ENCODE measurements at places on chromosomes 12 and 14.

GRCh38 chr14:63852271-63852816 lies 460 bp upstream of the SYNE2 start:
- DNase-seq, result no peak

DNA sequence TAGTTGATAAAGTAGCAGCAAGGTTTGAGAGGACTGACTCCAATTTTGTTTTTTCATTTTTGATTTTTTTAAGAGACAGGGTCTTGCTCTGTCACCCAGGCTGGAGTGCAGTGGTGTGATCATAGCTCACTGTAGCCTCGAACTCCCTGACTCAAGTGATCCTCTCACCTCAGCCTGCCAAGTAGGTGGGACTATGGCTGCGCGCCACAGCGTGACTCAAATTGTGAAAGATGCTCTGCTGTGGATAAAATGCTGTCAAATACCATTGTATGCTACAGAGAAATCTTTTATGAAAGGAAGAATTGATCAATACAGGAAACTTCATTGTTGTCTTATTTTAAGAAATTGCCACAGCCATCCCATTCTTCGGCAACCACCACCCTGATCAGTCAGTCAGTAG lies 48.3 kb downstream of the SCN8A start:
- DNase-seq, result no peak

- DNase-seq, result no peak
Observed at GRCh38 chr14:102924632-102925588, 2.4 kb downstream of the AMN start.

GRCh38 chr14:52314595-52315354 lies 663 bp downstream of the PTGER2 start:
- DNase-seq, result no peak

DNA sequence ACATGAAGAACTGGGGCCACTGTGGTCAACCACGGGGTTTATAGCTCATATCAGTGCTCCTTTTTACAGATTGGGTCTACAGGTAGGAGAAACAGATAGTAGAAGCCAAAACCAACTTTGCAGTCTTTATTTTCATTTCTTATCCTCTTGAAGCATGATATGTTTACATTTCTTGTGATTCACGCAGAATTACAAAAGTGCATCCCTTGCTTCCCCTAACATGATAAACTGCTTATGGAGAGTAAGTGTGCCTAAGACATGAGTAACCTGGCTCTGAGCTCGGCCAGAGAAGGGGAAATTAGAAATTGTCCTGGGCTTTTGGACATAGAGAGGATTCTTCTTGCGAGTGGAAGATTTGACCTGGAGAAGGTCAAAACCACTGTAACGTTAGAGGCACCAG lies 18.4 kb downstream of the PWP1 start:
- DNase-seq, result no peak

GRCh38 chr12:55724226-55724939 lies 4.2 kb downstream of the RDH5 start:
- peak; percentile 38 for DNase-seq

GRCh38 chr14:30995689-30996088 lies 29.8 kb upstream of the AP4S1 start:
- DNase-seq, result no peak

DNA sequence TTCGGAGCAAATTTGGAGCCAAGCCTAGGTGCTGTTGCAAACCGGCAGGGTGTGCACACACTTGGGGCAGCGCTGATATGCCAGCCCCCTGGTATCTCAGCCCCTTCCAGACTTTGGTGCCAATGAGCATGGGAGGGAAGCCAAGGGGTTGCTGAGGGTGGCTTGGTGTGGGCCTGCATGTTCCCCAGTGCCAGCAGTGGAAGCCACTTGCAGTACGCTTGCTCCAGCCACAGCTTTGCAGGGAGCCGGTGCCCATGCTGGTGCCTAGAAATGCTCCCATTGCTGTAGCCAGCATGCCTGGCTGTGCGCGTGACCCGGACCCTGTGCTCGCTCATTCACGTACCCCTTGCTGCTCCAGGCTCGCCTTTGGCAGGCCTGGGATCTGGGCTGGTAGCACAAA lies 67.1 kb upstream of the DNM1L start:
- peak; percentile 5 for DNase-seq

DNA sequence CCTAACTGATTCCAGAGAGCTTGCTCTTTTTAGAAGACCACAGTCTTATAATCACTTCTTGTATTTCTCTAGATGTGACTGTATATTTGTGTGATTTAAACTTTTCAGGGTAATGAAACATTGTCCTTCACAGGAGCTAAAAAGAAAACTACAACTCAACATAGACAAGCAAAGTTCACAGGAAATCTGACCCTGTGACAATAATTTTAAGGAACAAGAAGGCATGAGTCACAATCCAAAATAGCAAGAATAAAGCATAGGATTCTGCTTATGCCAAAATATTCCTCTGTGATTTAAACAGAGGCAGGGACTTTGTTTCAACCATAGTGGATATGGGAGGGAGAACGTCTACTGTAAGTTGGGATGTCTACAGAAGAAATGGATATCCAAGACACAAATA lies 44.3 kb downstream of the GPR65 start:
- DNase-seq, result no peak

GRCh38 chr14:33668066-33668465 lies 282.8 kb downstream of the EGLN3 start:
- DNase-seq, result no peak

GRCh38 chr14:94081386-94081820 lies 293 bp downstream of the IFI27L1 start:
- no peak for DNase-seq

GRCh38 chr12:22919883-22920282 lies 294.9 kb downstream of the ETNK1 start:
- no peak for DNase-seq

- DNase-seq, result no peak
Observed at GRCh38 chr14:20623798-20624197, 17.7 kb downstream of the OR6S1 start.

GRCh38 chr14:98634043-98634820 lies 637.8 kb downstream of the BCL11B start:
- DNase-seq, result no peak

DNA sequence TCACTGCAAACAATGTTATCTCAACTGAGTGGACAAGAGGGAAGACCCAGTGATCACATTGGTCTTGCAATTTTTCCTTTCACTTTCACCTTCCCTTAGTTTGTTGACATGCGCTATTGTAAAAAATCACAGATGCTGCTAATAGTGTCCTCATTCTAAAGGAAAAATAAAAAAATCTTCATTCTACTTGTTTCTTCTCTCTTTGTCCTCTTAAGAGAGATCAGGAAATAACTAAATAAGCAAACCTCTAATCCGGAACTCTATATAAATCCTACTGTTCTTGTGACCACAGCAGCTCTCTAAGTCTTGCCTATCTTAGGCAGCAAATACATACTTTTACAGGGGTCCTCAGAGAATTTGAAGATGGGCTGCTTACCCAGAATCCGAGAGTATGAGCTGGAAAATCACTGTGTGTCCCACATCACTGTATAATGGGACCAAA lies 257.7 kb downstream of the NAV3 start:
- DNase-seq, result no peak

DNA sequence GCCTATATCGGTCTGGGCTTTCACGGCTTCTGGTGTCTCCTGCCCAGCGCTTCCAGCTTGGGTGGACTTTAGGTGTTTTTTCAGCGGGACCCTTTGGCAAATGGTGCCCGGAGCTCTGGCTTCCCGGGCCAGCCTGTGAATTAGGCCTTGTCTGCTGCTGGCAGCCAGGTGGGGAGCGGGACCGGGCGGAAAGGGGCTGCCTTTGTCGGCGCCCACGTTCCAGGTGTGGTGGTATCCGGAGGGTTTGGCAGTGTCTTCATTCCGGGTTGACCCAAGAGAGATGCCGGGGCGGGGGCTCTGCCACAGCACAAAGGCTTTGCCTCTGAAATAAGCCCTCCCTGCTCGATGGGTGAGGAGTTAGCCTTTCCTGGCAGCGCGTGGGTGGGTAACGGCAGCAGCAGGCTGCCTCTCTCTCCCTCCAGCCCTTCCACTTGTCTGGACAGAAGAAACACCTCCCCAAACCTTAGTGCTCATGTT lies 9.5 kb downstream of the RFLNA start:
- no peak for DNase-seq

GRCh38 chr12:49027846-49028555 lies 9.4 kb upstream of the PRKAG1 start:
- DNase-seq, result no peak

DNA sequence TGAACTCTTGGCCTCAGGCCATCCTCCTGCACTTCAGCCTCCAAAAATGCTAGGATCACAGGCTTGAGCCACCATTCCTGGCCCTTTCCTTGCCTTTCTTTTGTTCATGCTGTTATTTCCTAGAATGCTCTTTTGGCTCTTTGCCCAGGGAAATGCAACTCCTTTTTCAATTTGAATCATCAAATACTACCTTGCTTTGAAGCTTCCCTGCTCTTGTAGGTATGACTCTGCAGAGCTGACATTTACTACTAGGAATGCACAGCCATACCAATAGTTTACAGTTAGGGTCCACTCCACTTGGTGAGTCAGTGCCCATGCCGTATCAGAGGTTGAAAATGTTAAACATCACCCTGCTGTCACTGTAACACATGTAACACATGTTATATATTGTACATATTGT lies 107.0 kb upstream of the CRY1 start:
- no peak for DNase-seq

GRCh38 chr14:32354716-32355115 lies 25.6 kb downstream of the AKAP6 start:
- no peak for DNase-seq

DNA sequence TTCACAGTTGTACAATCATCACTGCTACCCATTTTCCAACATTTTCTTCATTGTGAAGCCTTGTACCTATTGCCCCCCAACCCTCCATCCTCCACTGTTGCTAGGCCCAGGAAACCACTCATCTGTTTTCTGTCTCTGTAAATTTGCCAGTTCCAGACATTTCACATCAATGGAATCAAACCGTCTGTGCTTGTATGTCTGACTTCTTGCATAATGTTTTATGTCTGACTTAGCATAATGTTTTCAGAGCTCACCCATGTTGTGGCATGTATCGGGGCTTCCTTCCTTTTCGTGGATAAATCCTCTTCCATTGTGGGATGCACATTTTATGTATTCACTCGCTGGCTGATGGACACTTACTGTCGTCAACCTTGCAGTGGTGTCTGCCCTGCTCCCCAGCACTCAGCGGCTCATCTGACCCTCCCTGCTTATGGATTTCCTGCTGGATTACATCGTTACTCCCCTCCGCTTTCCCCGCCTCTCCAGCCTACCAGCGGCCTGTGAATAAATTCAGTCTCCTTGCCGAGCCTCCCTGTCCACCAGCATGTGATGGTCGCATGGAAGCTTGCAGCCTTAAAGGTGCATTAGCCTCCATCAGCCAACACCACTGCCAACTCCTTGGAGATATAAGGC lies 727.6 kb upstream of the TMEM132C start:
- no peak for DNase-seq

GRCh38 chr14:94521375-94522114 lies 12.3 kb upstream of the SERPINA12 start:
- DNase-seq, result no peak

- no peak for DNase-seq
Observed at GRCh38 chr12:33596061-33596460, 156.4 kb upstream of the SYT10 start.

- DNase-seq, result no peak
Observed at GRCh38 chr14:82403987-82404386, 870.3 kb upstream of the SEL1L start.

DNA sequence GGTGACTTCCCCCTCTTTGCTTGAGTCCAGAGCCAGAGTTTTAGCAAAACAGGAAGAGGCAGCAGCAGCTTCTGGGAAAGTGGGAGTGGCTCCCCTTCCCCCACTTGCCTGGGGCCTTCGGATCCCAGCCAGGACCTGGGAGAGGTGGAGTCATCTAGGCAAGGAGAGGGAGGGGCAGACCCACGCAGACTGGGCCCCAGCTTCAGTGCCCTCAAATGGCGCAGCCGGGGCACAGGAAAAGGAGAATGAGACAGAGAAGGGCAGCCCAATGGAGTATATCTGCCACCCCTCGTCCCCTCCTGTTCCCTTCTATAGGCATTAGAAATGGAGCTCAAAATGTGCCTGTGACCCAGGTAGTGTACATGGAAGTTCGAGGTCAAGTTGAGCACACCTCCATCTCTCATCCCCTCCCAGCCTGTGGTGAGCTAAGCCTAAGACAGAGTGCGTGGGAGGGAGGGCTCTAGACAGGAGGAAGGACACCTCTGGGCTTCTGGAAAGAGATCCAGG lies 9.3 kb upstream of the HDAC7 start:
- no peak for DNase-seq

DNA sequence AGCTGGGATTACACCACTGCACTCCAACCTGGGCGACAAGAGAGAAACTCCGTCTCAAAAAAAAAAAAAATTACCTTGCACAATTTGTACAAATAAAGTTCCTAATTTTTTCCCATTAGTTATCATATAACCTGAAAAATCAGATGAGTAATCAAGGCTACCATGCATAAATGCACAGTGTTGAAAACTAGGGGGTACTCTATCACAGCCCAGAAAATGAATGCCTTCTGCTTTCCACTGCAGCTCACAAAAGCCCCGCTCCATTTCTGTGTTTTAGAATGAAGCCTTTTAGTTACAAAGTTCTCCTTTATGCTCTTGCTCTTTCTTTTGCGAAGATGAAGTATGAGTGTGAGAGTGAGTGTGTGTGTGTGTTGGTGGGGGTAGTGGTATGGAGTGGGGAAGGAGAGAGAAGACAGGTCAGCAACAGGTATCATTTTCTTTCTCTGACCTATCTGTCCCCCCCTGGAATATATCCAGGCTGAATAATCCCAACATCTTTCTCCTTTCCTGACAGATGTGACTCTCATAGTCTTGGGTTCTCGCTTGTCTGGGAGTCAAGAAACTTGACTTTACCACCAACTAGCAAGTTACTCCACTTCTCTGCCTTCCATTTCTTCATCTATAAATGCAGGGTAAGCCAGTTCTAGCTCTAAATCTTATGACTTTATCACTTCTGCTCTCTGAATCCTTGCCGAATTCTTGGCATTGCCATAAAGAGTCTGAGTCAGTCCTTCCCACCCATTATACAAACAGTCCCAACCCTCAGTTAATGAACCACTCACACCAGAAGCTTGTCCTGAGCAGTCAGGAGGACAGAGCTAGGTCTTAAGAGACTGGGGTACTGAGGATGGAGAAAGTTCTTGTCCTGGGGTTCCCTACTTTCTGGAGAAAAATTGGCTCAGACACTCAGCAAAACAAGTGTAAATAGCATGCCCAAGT lies 16.1 kb downstream of the BIN2 start:
- no peak for DNase-seq

DNA sequence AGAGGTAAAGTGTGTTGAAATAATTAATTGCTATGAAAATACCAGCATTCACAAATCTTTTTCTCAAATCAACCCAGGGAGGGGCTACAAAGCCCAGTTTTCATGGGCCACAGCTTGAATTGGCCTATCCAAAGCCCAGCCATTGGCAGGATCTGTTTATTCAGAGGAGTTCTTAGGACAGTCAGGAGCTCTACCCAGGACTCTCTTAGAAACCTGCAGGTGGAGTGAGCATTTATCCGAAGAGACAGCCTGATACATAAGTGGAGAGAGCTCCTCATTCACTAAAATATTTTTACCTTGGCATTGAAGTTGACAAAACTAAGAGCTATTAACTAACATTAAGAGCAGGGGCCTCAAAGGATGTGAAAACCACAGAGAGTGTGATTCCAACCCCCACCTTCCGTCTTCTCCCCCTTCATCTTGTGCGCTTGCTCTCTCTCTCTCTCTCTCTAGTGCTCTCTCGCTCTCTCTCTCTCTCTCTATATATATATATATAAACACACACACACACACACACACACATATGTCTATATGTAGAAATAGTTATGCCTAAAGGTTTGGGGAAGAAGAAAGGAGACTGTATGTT lies 315.5 kb downstream of the SNAPC1 start:
- DNase-seq, result no peak

- no peak for DNase-seq
Observed at GRCh38 chr12:74722709-74723108, 185.1 kb downstream of the ATXN7L3B start.

- no peak for DNase-seq
Observed at GRCh38 chr14:88941414-88941813, 117.0 kb downstream of the TTC8 start.

Data from anterior cingulate cortex (tissue), 58 donors.